SJCRH30 (cell line): ENCODE measurements at places on chromosomes 1 and 21. TPM values are rescaled to one million over a fixed set of nuclear protein-coding genes. Genes with fewer than 3 reads are reported as not detected.

Gene TMEM269
- total RNA-seq: 0.05 and 0.06 TPM in 2 replicates

Gene ARHGEF2
- total RNA-seq: 152 and 167 TPM in 2 replicates

Gene LRRIQ3
- 0.81 and 0.99 TPM in 2 replicates for total RNA-seq

Gene ANGPTL3
- not detected in 2 replicates for total RNA-seq

Gene OPTC
- total RNA-seq: not detected in 2 replicates

Gene CC2D1B
- 18.6 and 20.9 TPM in 2 replicates for total RNA-seq

Gene MYOC
- total RNA-seq: not detected in 2 replicates

Gene DNALI1
- total RNA-seq: 10.0 and 10.1 TPM in 2 replicates

Gene SHE
- 0.02 TPM in 1 of 2 replicates, not detected in the other for total RNA-seq

Gene OR14I1
- not detected in 2 replicates for total RNA-seq

Gene SPRR1A
- not detected in 2 replicates for total RNA-seq
